ENCODE measurements at places on chromosomes 4 and X.

GRCh38 chr4:6461301-6462165 is 10.9 kb downstream of the PPP2R2C start:
- DNase-seq, result no peak

DNA sequence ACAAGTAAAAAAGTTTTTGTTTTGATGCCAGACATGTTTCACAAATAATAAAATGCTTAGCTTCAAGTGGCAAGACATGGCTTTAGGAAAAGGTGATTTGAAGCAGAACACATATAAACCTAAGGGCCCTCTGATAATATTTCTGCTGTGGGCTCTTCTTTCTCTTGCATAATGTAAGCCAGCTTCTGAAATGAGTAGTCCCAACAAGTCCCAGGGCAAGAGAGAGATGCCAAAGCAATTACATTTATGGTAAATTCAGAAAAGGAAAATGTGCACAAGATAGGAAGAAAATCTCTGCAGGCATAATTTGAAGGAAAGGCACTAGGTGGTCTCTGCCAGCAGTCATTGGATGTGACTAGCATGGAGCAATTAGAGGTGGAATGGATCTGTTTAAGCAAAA is 170.8 kb upstream of the GALNT7 start:
- no peak for DNase-seq

- DNase-seq, result no peak
Measured at GRCh38 chr4:90727938-90728337, 600.7 kb downstream of the CCSER1 start.

DNA sequence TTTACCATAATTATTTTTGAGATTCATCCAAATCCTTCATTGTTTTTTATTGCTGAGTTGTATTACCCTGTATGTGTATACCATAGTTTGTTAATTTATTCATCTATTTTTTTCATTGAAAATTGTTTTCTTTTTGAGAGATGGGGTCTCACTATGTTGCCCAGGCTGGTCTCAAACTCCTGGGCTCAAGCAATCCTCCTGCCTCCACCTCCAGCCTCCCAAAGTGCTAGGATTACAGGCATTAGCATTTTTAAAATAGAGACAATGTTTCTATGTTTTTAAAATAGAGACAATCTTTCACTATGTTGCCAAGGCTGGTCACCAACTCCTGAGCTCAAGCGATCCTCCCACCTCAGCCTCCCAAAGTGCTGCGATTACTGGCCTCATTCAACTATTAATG is 1.6 kb upstream of the MAGIX start:
- no peak for DNase-seq

DNA sequence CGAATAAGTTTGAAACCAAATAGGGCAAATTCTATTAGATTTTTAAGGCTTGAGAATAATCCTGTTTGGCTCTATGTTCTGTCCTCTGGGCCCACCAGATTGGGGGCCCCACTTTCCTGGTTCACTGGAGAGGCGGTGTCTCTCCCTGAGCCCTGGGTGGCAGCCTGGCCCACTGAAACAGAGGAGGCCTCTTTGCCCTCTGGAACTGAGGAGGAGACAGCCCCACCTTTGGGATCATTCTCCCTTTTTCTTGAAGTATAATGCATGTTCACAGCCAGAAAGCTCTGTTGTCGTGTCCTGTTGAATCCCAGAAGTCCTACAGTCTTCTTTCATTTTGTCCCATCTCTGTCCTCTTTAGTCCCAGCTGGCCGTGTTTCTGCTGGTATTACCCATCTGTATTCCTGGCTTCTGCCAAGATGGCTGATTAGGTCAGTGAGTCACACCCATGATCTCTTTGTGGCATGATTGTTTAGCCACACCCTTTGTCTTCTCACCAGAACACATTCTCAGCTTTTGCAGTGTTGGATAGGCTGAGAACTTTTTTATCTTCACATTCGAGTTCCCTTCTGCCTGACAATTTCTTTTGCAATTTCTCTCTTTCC is 8.1 kb upstream of the TBC1D25 start:
- DNase-seq, result no peak

DNA sequence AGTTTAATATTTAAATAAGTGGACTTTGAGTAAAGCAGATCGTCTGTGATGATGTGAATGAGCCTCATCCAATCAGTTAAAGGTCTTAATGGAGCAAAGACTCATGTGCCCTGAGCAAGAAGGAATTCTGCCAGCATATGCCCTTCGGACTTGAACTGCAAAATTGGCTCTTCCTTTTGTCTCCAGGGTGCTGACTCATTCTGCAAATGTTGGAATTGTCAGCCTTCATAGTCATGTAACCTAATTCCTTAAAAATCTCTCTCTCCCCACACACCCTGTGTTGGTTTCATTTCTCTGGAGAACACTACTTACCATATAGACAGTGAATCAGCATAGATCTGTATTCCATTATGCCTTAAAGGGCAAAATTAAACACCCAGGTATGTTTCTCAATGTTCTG is 609.8 kb upstream of the GALNTL6 start:
- no peak for DNase-seq

DNA sequence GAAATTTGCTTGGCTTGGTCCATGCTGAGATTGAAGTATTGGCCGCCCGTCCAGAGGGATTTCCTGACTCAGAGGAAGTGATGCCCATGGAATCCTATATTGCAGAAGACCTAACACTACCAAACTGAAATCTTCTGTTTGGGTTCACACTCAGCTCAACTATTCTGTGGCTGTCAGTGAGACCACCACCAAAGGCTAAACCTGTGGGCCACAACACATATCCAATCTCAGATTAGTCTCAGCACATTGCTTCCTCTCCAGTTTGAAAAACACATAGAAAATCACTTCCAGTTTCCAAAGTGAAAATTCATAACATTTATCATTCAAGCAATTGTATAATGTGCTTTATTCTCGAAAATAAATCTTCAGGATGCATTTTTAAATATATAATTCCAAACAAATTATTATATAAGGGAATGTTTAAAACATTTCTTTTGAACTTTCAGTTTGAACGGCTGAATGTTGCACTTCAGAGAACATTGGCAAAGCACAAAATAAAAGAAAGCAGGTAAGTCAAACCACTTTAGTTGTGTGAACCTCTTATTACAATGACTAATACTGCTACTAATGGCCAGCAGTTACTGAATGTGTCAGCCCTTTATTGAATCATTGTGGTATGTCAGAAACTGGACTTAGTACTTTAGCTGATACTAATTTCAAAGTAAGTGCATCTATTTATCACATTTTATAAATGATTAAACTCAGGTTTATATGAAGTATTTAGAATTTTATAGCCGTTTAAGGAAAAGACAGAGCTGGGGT is 37.0 kb downstream of the GUCY1A1 start:
- no peak for DNase-seq

DNA sequence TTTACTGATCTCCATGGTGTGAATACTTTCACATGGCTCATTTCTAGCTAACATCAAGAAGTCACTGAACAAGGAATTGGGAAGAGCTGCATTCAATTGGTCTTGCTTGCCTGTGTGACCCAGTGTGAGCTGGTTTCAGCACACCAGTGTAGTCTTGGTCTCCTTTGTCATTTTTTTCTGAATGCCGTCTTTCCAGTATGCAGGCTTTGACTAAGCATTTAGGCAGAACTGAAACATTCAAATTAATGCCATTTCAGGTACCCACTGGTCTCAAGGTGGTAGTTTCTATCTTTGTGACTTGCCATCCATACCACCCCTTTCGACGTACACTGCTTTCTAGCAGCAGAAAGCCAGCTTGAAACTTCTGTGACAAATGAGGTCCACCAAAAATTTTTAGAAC is 550.5 kb upstream of the BOD1L1 start:
- no peak for DNase-seq

GRCh38 chrX:78754917-78755316 is 7.4 kb downstream of the LPAR4 start:
- no peak for DNase-seq

GRCh38 chr4:25378437-25378743 is 1.3 kb downstream of the ANAPC4 start:
- no peak for DNase-seq

- DNase-seq, result no peak
Measured at GRCh38 chr4:92615049-92615448, 311.3 kb downstream of the GRID2 start.

- DNase-seq, result no peak
Measured at GRCh38 chr4:125572601-125573000, 257.8 kb downstream of the FAT4 start.

DNA sequence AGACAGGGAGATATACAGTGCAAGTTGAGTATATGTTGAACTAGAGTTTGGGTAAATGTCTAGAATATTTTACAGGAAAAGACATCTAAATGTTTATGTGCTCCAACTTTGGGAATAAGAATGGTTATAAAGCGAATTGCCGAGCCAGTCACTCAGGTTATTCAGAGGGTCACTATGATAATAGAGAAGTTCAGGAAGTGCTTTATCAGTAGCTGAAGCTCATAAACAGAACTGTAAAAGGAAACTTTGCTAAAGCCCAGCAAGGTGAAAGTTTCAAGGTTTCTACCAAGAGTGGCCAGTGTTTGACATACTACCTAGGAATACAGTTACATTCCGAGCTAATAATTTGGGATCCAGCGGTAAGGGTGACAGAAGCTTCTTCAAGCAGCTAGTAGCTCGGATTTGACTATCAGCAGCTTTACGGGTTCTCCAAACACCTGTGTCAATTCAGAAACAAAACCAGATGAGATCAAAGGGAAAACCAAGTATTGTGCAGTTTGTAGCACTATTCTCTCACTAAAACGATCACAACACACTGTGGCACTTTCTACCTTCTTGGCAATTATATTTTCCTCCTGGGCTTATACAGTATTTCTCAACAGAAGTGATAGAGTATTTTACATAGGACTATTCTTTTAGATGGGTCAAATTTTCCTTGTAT is 17.2 kb upstream of the BCLAF3 start:
- no peak for DNase-seq

All from HepG2 (cell line).